ENCODE measurements at places on chromosomes 7 and 10.

DNA sequence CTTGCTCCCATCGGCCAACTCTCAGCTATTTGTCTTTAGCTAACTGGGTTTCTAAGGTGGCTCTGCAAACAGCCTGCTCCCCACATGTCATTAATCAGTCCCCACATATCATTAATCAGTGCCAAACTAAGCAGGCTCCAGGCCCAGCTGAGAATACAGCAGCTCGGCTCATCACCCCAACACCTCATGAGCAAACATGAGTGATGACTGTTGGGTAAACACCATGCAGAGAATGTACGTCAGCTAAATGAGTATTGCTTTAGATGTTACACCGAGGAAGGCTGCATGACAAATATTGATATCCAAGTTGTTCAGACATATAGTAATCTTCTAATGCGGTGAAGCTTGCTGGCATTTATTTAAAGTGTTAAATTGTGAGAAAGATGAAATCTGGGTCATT is 187.5 kb upstream of the AOAH start:
- DNase-seq = no peak

DNA sequence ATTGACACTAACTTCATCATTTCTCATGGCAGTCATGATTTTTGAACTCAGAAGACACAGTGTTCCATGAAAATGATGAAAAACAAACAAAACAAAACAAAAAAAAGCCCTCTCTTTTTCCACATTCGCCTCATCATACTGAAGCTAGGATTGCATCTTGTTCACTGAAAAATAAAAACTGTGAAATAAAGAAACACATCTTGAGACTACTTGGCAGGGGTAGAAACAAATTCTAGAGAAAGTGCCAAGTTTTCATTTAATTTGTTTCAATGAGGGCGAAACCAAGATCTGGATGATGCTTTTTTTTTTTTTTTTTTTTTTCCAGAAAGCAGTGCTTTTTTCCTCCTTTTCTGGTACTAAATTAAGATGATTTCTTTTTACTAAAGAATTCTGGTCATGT is 350.4 kb upstream of the ETV1 start:
- DNase-seq = no peak

DNA sequence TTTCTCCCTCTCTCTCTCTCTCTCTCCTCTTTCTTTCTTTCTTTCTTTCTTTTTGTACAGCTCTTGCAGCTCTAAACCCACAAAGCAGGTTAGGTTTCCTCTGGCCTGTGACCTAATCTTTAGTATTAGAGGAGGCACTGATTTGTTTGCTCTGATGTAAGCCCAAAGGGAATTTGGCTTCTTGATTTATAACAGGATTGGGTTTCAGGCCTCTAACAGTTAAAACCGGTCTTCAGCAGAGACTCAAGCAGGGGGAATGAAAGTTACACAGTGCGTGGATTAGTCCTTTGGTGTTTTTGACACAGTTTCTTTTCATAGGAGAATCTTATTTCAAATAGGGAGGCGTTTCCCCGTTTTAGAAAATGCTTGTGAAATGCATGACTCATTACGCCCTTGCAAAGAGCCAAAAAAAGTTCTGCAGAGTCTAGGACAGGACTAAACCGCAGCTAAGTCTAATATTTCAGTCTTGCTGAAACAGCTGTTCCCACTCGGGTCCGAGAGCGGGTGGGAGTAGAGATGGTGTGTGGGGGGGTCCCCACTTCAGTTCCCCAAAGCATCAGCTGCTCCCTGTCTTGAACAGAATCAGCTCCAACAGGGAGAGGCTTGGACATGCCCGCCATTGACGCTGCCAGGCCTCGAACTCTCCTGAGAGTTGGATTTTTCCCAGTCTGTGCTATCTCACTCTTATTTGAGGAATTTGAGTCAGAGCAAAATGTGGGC is 296.5 kb upstream of the PITRM1 start:
- DNase-seq = peak; percentile 15

GRCh38 chr7:27763983-27764508 is 24.1 kb downstream of the TAX1BP1 start:
- no peak for DNase-seq

DNA sequence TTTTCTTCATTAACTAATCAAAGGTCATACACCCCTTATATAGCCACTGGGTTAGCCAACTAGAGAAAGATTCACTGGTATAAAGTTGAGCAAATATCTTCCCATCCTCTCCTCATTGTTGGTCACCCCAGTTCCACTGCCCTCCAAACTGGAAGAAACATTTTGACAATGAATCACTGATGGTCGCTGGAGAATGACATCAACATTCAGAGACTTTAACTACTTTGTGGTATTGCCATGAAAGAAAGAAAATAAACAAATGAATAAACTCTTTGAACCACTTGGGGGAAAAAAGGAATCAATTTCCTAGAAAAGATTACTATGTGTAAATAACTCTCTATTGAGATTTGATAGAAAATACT is 23.4 kb downstream of the HYCC1 start:
- no peak for DNase-seq

- no peak for DNase-seq
These were observed 32.6 kb downstream of the ARHGAP21 start for GRCh38 chr10:24690961-24691512.

- DNase-seq = no peak
These were observed 7.5 kb upstream of the CFTR start for GRCh38 chr7:117472335-117472734.

DNA sequence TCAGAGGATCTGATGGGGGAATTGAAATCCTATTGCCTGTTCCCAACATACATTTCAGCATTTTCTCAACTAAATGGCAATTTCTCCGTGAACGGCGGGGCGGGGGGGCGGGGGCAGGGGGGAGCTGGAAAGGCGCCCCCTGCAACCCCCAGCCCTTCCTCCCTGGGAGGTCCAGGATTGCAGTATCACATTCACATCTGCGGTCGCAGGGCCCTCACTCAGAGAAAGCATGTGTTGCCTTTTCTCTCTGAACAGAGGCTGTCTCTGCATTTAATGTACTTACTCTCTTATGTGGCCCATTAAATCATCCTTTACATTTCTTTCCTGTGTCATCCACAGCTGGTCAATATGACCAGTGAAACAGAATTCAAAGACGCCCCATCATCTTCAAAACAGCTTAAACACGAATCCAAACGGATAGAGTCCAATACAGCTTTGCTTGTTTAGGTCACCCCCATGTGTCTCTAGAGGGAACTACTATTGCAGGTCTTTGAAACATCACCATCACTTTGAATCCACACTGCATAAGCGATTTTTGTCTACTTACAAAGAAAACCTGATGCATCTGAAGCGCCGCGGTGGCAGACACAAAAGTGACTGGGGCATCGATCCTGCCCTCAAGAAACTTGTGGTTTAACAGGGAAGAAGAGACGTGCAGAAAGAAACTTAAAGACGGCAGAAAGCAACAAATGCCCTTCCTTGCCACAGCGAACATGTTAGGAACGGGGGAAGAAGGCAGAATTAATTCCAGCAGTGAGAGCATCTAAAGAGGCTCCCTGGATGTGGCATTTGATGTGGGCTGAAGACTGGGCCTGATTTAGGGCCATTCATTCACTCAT is 17.0 kb upstream of the ECHDC3 start:
- DNase-seq = no peak

GRCh38 chr7:29588212-29588611 is 24.6 kb downstream of the PRR15 start:
- DNase-seq = no peak

GRCh38 chr10:44756216-44756615 is 154.9 kb upstream of the TMEM72 start:
- DNase-seq = no peak

GRCh38 chr10:132987671-132988571 is 45.6 kb upstream of the CFAP46 start:
- DNase-seq = no peak

GRCh38 chr10:3534433-3534832 is 250.6 kb downstream of the KLF6 start:
- no peak for DNase-seq

DNA sequence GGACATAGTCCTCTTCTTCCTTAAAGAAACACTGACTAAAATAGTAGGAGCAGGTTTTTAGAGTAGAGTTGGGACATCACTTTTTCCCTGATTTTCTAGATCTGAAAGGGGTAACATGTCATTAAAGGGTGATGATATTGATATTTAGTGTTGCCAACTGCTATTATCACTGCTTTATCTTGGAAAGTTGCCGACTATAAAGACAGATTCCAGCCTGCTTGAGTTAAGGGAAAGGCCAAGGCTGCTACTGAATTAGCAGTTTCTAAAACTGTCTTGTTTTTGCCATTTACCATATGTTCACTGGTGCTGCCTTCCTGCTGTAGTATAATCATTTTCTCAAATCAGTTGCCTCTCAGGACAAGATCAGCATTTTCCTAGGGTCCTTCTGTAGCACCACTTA is 29.7 kb downstream of the AP3M1 start:
- no peak for DNase-seq

DNA sequence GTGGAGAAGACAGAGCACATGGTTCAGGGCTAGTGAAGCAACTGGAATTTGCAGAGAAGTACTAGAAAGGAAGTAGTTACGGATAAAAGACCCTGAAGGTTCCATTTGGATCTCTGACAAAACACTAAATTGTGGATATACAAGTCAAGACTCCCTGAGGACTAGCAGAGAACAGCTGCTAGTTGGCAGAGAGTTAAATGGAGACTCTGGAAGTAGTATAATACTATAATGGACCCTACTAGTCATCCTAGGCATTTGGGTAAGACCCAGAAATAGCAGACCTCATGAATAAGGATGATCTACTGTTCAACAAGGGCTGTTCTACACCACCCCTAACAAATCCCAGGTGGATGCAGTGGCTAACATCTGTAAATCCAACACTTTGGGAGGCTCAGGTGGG is 19.1 kb downstream of the MCMBP start:
- DNase-seq = no peak

- no peak for DNase-seq
These were observed 287.8 kb upstream of the CDC14C start for GRCh38 chr7:48636391-48637015.

GRCh38 chr7:43484678-43485395 is 98.1 kb upstream of the STK17A start:
- DNase-seq = no peak

DNA sequence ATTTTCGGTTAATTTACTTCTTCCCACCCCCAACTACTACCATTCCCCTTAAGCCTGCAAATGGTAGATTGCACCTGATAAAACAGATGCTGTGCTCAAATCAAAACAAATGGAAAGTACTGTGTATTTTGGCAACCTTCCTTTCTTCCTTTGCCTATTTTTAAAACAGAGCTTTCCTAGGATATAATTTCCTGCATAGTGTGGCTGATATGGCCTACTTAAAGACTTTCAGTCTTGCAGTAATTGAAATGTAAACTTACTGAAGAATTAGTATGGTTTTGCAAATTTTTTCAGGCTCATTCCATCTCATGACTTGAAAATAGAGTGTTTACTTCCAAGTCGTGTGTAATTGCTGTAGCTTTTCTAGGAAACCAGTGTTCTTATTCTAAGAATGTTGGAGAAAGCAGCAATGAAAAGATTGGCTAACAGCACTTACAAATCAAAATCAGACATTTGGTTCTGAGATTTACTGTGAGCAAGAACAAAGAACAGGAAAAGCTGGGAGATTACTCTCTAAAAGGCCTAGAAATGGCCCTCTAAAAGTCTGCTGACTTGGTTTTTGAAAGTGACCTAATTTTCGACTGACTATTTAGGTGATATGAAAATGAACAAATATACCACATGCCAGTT is 52.0 kb downstream of the REEP3 start:
- DNase-seq = no peak

DNA sequence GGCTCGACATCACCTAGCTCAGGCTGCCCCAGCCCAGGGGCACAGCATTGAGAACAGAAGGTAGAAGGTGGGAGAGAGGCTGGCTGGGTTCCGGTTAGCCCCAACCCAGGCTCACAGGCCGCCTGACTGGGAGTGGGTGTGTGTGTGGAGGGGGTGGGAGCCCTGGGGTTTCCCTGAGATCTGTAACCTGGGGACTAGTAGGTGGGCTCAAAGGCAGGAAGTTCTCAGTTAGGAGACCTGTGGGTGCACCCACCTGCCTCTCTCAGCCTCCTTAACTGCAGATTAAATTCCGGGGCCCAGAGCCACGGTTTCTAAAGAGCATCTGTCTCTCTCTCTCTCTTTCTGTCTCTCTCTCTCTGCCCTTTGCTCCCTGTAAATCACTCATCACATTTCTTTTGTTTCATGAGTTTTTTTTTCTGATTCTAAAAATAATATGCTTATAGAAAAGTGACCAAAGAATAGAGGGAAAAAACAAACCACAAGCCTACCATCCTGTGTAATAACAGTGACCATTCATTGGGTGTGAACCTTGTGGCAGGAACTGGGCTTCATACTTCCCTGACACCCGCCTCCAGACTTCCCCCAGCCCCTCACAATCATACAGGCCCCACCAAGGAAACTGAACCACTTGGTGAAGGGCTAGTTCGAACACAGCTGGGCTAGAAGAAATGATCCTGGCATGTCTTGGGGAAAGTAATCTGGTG is 83.4 kb upstream of the SMNDC1 start:
- peak; percentile 37 for DNase-seq

DNA sequence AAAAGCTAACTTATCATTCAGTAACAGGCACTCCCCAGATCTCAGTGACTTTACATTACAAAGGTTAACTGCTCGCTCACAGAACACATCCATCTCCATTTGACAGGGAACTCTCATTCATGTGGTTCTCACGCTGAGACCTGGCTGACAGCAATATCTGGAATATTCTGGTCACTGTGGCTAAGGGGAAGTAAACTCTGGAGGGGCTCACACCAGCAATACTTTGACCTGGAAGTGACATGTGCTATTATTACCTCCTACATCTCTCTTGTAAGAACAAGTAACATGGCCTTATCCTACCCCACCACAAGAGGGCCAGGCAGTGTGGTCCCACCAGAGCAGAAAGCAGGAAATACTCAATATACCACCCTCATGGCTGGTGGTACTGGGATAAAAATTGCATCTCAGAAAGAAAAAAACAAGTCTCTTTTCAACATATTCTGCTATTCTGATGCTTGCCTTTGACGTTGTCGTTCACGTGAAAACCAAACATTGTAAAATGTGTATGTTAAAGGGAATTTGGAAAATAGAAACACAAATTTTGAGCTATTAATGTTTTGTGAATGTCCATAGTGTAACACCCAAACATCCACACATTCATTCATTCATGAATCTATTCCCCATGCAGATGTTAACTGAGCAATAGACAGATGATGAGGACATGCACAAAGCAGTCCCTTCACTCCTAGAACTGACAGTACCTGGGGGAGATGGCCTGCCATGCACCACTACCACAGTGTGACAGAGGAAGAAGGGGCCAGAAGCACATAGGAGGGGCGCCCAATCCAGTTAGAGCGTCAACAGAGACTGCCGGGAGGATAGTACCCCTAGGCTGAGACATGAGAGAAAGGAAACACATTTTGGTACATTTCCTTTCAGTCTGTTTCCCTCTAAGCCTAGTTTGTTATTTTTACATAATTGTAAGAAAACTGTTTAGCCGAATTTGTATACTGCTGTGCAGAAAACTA is 166.0 kb upstream of the SP4 start:
- peak; percentile 19 for DNase-seq

- no peak for DNase-seq
These were observed 653.0 kb upstream of the MGMT start for GRCh38 chr10:128814024-128814423.

DNA sequence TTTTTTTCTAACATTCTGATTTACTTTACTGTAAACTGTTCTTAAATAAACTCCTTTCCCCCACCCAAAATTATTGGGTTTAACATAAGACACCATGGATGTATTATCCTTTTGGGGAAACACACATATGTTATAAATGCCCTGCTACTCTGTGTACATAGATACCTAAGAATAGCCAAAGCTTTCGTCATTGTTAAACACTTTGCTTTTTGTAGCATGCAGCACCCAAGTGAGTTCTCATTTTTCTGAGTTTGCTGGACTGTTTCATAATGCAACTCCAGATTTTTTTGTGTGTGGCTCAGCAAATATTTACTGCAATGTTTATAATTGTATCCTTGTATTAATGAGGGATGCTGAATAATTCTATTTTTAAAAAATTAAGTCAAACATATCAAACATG is 86.9 kb downstream of the VTI1A start:
- DNase-seq = no peak
